ENCODE measurements at places on chromosomes 1 and 21.

- DNase-seq, result no peak
These were observed 21.3 kb upstream of the EFHD2 start for GRCh38 chr1:15388201-15388880.

GRCh38 chr1:36502616-36503015 lies 19.9 kb upstream of the CSF3R start:
- DNase-seq, result no peak

- DNase-seq, result no peak
These were observed 45.4 kb upstream of the FOXO6 start for GRCh38 chr1:41315871-41316270.

DNA sequence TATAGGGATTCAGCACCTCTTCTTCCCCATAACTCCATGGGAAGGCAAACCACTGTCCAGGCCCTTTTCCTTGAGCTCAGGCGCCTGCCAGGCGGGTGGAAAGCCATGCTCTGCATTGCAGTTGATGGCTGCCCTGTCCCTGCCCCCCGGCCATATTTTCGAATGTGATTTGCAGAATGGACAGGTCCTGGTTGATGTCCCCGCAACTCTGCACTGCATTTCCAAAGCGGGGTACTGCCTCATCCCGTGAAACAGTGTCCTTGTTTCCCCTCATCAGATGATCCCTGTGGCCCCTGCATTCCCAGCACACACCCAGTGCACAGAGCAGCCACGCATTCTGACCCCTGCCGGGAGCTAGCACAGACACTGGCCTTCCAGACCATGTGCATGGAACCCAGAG lies 33.7 kb upstream of the SCMH1 start:
- no peak for DNase-seq

GRCh38 chr1:59367301-59368007 lies 70.6 kb downstream of the FGGY start:
- DNase-seq, result no peak

- no peak for DNase-seq
These were observed 817 bp downstream of the EXTL1 start for GRCh38 chr1:26022404-26022779.

- DNase-seq, result no peak
These were observed 97.4 kb upstream of the TNR start for GRCh38 chr1:175840787-175841186.

DNA sequence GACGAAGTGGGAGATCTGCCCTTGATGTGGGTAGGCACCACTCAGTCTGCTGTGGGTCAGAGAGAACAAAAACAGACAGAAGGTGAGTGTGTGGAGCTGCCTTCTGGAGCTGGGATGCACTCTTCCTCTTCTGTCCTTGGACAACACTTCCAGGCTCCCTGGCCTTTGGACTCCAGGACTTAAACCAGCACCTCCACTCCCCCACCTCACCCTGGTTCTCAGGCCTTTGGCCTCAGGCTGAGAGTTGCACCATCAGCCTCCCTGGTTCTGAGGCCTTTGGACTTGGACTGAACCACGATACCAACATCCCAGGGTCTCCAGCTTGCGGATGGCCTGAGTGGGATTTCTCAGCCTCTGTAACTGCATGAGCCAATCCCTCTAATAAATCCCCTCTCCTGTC lies 68.1 kb upstream of the STUM start:
- DNase-seq, result no peak

GRCh38 chr21:45401916-45402900 lies 2.8 kb upstream of the COL18A1 start:
- no peak for DNase-seq

DNA sequence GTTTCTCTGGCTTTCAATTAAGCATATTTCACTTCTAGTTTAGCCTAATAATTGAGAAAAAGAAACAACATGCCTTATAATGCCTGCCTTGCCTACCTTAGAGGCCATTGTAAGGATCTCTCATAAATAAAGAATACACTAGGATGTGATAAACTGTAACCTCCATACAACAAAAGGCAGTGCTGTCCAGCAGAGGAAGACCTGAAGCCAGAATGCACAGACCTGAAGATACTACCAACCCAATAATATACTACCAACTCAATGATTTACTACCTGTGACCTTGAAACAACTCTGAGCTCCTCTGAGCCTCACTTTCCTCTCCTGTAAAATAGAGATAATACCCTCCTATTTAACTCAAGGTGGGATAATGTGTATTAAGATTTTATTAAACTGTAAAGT lies 361.3 kb downstream of the TTLL7 start:
- DNase-seq, result no peak

DNA sequence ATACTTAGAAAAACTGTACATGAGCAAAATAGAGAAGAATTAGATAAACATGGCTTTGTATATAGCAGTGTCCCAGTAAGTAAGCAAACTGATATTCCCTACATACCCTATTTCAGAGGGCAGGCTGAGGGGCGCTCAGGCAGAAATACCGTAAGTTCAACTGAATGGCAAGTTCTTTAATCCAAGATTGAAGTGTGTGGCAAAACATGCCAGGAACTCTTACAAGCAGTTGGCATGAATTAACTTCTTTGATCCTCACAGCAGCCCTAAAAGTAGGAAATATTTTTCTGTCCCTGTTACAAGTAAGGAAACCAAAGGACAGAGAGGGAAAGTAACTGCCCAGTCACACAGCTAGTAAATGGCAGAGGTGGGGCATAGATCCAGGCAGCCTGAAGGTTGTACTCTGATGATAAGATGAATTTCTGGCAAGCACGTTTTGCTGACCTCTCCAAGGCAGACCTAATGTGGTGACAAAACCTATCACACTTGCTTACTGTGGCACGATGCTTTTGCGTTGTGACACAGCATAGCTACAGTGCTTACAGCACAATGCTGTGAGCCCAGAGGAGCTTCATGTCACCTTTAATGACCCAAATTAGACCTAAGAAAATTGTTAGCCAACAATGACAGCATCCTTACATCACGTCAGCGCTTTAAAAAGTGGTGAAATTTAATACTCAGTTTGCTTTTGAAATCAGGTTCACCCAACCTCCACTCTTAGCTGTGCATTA lies 35.0 kb upstream of the THEM4 start:
- no peak for DNase-seq

GRCh38 chr1:106063510-106063909 lies 993.0 kb upstream of the PRMT6 start:
- DNase-seq, result peak; percentile 93

DNA sequence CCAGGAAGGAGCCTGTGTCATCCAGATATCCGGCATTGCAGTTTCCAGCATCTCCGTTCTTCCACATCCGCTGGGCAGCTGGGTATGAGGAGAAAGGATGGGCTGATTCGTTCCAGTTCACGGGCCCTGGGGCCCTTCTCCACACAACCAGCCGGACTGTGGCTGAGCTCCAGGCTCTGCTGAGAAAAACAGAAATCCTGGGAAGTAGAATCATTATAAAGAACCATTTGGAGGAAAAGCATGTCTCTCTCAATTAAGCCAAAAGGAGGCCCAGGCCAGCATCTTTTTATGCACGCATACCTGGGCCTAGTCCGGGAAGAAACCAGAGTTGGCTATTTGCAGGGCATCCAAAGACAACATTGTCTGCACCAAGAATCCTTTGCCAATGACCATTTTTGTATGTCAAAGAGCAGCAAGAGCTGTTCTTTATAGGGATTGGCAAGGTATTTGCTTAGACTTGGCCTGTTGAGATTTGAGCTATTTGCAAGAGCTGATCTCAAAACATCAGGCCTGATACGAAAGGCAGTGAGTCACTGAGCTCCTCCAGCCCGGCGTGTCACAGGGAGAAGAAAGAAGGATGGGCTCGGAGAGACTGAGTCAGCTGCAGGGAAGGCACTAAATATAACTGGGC lies 84.9 kb upstream of the ARHGEF16 start:
- DNase-seq, result no peak

GRCh38 chr1:245888809-245889208 lies 618.3 kb downstream of the SMYD3 start:
- no peak for DNase-seq

- DNase-seq, result no peak
These were observed 3.8 kb downstream of the RAB3B start for GRCh38 chr1:51986718-51987117.

- no peak for DNase-seq
These were observed 39.4 kb downstream of the PIK3C2B start for GRCh38 chr1:204455063-204455830.

DNA sequence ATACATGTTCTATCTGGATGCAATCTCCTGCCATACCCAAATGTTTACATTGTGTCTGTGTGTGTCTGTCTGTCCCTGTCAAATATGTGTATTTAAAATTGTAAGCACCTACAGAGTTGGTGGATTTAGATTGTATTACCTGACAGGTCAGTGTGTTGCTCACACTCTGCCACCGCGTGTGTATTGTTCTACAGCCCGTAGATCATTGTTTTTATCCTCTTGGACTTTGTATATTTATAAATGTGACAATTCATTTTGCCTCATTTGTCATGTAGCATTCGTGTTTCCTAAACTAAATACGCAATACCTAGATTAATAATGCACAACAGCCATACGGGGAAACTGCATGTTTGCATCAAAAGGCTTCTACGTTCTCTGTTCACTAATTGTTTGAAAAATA lies 634 bp downstream of the ALG14 start:
- DNase-seq, result no peak

DNA sequence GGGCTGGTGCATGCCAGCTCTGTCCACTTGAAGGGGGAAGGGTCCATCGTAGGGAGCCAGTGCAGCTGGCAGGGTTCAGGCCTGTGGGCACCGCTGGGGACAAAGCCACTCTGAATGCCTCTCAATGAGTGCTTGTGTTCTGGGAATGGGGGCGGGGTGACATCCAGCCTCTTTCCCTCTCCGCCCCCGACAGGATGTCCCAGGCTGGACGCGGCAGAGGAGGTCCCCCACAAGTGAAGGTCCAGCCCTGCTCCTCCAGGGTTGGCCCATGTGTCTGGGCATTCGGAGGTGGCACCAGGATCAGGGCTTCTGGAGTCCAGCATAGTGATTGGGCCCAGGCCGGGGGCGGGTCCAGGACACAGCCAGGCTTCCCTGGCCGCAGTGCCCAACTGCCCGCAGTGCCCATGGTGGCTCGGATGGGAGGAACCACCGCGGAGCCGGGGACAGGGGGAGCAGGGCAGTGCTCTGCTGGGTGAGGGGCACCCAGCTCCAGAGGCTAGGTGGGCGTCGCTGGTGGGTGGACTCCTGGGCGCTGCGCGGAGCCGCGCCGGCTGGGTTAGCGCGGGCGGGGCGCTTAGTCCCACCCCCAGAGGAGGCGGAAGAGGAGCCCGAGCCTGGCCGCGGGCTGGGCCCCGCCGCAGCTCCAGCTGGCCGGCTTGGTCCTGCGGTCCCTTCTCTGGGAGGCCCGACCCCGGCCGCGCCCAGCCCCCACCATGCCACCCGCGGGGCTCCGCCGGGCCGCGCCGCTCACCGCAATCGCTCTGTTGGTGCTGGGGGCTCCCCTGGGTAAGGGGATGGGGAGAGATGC lies at the start of gene SHISA4:
Gene SHISA4 (plus strand): TSS at position 617 of the 808 bp plus-strand sequence. CDS start 97 bp downstream, at position 714.
- peak; percentile 13 for DNase-seq

DNA sequence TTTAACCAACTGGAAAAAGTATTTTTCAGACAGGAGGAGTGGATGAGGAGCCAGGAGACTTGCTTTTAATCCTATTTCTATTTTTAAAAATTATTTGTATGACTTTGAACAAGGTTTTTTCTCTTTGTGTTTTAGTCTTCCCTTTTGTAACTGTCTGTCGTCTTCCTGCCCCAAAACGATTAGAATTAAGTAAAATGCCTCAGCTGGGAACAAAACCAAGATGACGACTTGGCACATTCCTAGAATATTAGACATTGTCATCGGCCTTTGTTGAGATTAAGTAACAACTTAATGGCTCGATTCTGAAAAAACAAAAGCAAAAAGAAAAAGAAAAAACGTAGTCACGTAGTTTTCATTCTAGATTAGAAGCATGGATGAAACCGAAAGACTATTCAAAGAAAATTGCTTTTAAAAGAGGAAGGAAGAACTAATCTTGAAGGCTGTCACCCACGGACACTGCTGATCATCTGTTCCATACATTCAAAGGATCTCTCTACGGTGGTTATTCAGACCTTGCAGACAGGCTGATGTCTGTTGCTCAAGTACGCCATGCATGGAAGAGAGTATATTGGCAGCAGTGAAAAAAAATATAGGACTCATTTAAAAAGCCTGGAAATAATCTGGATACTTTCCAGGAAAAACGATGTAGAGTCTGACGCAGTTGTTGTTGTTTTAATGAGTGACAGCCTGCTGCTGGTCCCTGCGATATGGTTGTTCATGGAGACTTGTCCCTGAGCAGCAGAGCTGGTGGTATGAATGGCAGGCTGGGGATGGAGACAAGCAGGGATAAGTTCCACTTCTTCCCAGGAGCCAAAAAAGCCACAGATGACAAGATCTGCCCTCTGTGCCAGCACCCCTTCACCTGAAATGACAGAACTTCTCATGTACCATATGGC lies 16.8 kb downstream of the GNG4 start:
- DNase-seq, result no peak

DNA sequence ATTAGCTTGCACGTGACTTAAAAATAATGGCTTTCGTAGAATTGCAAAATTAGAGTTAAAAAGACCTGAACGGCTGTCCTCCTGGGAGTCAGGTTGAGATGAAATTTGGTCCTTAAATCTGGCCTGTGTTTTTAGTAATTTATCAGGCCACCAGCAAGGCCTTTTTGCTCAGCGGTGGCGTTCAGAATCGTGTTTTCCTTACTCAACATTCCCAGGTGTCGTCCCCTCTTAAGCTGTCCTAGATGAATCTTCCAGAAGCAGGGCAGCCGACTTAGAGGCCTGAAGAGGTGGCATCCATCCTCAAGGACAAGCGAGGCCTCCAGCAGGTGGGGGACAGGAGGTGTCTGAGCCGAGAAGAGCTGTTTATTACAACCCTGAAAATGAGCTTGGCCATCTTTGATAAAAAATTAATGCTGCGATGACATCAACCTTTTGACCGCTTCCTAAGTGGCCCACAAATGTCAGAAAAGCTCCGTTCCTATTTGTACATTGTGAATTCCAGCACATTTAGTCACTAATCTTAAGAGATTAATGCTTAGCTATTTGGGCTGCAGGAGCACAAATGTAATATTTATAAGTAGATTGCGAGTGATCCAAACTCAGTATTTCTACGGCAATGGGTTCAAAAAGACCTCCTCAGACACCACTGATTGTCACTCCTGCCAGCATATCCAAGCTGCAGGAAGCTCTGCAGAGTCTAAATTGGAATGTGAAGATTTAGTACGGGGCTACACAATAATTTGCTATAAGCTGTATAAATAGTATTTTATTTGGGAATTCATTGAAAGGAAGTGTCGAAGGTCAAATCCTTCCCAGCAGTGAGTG lies 344.1 kb upstream of the VAMP3 start:
- DNase-seq, result no peak

DNA sequence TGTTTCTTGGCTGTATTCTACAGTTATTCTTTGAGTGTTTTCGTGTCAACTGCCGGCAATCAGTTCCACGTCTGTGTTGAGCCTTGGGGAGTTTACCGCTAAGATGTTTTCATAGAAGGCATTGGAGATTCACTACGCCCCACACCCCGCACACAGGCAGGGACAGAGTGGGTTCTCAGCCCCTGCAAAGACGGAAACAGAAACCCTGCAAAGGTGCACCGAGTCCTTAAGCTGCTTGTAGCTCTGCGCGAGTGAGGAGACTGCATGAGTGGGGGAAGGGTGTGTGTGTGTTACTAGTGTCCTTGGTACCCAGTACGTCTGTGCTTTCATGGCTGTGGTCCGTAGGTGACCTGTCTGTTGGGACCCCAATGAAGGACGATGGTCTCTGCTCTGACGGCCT lies 1.9 kb downstream of the LHX4 start:
- no peak for DNase-seq
